Activated CD8-positive, alpha-beta T cell treated with anti-CD3 and anti-CD28 coated beads, Interleukin-2, amount 10 ng/mL, durations not matched to agents 7 days and 5 days (primary cell): ENCODE measurements at places on chromosomes 6 and 20.

- peak; percentile 67 for DNase-seq
- peak within 1 kb of the TSS; percentile 84 for H3K4me3 ChIP-seq
- peaks cover 2% of the 10 kb centered on the region for H3K36me3 ChIP-seq
- H3K27me3 ChIP-seq = no peaks in the 10 kb centered on the region
- H3K27ac ChIP-seq = peak within 1 kb of the TSS; percentile 90
- H3K4me1 ChIP-seq = peaks cover 12% of the 10 kb centered on the region
Observed at GRCh38 chr20:33490023-33490933, at the start of gene CBFA2T2. Gene CBFA2T2, plus strand, starts transcription at chr20:33490096. Its CDS starts 172 bp downstream, at chr20:33490268.

DNA sequence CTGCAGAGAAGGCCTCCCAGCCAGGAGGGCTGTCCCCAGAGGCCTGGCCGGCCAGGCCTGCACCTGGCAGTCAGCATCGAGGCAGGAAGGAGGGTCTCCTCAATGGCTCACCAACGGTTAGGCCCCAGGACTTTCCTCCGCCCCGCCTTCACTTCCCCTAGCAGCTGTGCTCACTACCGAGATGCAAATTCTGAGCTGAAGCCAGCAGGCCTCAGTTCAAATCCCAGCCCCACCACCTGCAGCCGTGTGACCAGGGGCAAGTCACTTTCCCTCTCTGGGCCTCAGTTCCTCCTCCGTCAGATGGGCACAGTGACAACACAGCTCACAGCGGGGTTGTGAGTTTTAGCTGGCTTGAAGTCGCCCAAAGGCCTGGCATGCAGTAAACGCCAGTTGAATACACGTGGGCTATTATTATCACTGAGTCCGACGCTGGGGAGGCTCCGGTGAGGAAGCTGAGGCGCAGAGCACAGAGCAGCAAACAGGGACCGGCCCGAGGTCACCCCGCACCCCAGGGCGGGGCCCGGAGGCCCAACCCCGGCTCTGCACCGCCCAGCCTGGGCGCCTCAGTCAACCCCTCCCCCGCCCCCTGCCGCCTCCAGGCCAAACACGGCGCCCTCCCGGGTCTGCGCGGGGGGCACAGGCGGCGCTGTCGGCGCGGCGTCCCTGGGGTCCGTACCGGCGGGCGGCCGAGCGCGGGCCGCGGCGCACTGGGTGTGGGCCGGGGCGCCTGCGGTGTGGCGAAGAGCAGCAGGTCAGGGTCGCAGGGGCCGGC lies 671 bp downstream of the E2F1 start:
- peak overlapping the region; percentile 93 for H3K27ac ChIP-seq
- no peaks in the 10 kb centered on the region for H3K27me3 ChIP-seq
- DNase-seq = peak; percentile 78
- peaks cover 38% of the 10 kb centered on the region for H3K36me3 ChIP-seq

GRCh38 chr6:128532136-128532535 lies 11.7 kb upstream of the PTPRK start:
- H3K36me3 ChIP-seq = no peaks in the 10 kb centered on the region
- no peak overlapping the region for H3K27ac ChIP-seq
- H3K27me3 ChIP-seq = peaks cover 10% of the 10 kb centered on the region
- no peaks in the 10 kb centered on the region for H3K4me1 ChIP-seq

- no peak overlapping the region for H3K4me3 ChIP-seq
- no peak overlapping the region for H3K27ac ChIP-seq
- H3K36me3 ChIP-seq = no peaks in the 10 kb centered on the region
- no peak for DNase-seq
- H3K27me3 ChIP-seq = no peaks in the 10 kb centered on the region
Observed at GRCh38 chr6:9463311-9463710, 951.6 kb downstream of the TFAP2A start.

- H3K4me1 ChIP-seq = peaks cover 31% of the 10 kb centered on the region
- no peaks in the 10 kb centered on the region for H3K27me3 ChIP-seq
- peaks cover 6% of the 10 kb centered on the region for H3K36me3 ChIP-seq
- DNase-seq = no peak
Observed at GRCh38 chr20:10572853-10573252, 100.9 kb downstream of the JAG1 start.

DNA sequence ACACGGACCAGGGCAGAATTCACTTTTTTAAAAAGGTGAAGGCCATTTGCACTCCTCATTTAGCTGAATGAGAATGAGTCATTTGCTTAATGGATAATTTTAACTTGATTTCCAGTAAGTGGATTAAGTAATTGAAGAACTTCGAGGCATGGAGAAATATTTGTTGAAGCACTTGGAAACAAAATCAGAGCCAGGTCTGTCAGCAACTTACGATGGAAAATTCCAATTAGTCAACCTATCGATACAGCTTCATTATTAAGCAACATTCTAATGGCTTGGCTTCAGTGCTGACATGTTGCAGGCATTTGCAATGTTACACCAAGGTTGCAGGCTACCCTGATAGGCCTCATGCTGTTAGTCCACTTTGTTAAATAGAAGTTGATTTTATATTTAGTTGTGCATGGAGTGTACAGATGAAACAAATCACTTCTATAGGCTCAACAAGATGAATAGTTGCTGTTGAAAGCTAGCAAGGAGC lies 423.5 kb upstream of the SLC35B3 start:
- no peaks in the 10 kb centered on the region for H3K27me3 ChIP-seq
- no peaks in the 10 kb centered on the region for H3K36me3 ChIP-seq
- DNase-seq = no peak
- no peaks in the 10 kb centered on the region for H3K4me1 ChIP-seq
- no peak overlapping the region for H3K4me3 ChIP-seq

DNA sequence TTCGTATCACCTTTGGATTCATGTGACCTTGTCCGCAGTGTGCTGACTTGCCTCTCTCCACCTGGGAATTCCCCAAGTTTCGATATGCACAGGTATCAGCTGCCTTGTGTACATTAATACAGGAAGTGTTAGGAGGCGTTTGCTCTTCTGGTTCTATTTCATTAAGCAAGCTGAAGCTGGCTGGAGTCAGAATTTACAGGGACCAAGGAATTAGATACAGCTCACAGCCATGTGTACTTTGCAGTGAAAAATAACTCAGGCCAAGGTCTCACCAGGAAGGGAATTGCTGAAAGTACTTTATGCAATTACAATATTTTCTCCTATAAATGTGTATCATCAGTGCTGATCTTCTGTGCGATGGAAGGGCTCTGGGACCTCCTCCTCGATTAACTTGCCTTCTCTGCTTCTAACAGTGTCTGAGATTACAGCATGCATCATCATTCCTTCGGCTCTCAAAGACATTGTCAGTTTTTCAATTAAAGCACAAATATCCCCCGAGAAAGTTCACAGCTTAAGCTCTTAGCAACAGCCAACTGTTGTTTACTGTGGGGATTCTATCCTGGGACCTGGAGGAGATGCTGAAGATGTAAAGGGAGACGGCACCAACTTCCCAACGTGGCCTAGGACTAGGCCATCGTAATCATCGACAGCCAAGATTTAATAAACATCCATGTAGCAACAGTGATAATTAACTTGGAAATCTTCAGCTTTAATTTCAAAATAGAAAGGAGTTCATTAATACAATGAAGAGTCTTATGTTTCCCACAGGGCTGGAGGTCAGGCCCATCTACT lies 13.8 kb upstream of the TIAM2 start:
- no peaks in the 10 kb centered on the region for H3K27me3 ChIP-seq
- no peaks in the 10 kb centered on the region for H3K4me1 ChIP-seq
- H3K36me3 ChIP-seq = no peaks in the 10 kb centered on the region
- DNase-seq = no peak

- no peak for DNase-seq
- no peaks in the 10 kb centered on the region for H3K36me3 ChIP-seq
- H3K27ac ChIP-seq = no peak overlapping the region
- H3K4me1 ChIP-seq = no peaks in the 10 kb centered on the region
- no peaks in the 10 kb centered on the region for H3K27me3 ChIP-seq
Observed at GRCh38 chr6:74870403-74870802, 335.4 kb downstream of the COL12A1 start.

DNA sequence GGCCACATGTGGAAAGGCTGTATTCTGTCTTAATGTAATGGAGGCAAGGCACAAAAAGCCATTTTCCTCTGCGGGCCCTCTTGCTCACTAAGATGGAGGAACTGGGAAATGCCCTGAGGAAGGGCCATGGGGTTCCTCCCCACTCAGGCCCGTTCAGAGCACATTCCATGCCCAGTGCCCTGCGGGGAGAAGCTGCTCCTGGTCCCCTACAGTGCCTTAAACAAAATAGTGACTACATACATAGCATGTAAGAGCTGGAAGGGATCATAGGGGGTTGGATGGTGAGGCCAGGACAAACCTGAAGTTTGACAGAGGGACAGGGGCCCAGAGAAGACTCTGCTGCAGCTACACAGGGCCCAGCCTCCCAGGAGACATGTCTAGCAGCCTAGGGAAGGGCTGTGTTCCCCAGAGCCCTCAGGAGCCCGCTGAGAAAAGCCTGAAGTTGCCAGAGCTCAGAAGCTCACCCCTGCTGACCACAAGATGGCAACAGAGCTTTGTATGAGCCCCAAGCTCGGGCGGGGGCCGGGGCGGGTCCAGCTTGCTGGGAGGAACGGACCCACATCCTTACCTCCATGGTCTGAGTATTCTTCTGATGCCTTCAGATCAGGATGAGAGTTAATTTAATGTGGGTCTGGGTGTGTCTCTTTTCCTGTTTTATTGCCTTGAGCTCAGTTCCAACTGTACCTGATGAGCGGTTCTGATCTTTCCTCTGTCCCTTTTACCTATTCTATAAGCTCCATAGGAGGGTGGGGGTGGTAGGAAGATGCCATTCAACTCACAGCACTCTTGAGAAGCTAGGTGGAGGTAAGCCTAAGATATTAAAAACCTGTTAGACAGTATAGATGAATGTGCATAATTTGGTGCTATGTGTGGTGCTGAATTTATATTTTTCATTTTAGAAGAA lies 242.9 kb downstream of the CDC5L start:
- H3K27ac ChIP-seq = no peak overlapping the region
- peaks cover 8% of the 10 kb centered on the region for H3K27me3 ChIP-seq
- H3K36me3 ChIP-seq = no peaks in the 10 kb centered on the region
- peak; percentile 40 for DNase-seq
- peaks cover 7% of the 10 kb centered on the region for H3K4me1 ChIP-seq

- H3K27ac ChIP-seq = no peak overlapping the region
- H3K4me1 ChIP-seq = no peaks in the 10 kb centered on the region
- H3K36me3 ChIP-seq = no peaks in the 10 kb centered on the region
- no peak overlapping the region for H3K4me3 ChIP-seq
- no peak for DNase-seq
Observed at GRCh38 chr6:161407115-161407514, 133.3 kb upstream of the AGPAT4 start.

DNA sequence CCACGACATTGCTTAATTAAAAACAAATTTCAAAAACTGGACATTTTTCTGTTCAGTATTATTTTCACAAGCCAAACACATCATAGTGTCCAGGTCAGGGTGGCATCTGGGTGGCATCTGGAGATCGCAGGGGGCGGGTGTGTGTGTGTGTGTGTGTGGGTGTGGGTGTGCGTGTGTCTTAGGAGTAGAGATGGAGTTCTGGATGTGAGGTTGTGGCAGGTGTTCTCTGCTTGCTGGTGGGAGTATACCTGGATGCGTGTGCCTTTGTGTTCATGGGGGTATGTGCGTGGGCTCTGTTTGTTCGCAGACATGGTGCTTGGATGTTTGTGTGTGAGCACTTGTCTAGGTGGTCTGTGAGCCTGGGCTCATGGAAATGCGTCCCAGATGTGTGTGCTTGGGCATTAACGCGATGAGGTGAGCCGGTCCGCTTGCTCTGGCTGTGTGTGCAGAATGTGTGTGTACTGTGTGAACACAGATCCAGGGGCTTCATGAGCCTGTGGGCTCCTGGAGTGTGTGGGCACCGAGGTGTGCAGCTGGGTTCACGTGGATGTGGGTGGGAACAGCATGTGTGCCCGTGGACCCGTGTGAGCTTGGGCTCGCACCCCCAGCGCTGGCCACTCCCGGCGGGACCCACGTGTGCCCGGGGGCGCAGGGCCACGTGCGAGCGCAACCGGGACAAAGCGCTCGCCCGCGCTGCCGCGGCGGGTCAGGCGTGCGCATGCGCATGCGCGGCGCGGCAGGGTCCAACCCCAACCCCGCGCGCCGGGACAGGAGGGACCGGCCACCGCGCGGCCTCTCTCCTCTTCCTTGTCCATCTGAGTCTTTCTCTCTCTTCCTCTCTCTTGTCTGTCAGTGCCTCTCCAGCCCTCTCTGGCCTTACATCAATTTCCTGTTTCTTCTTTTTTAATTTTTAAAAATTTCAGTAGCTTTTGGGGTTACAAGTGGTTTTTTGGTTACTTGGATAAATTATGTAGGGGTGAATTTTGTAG lies 60.4 kb downstream of the SRC start:
- DNase-seq = peak; percentile 39
- no peak overlapping the region for H3K27ac ChIP-seq
- peak overlapping the region; percentile 26 for H3K4me3 ChIP-seq
- peaks cover 15% of the 10 kb centered on the region for H3K4me1 ChIP-seq

DNA sequence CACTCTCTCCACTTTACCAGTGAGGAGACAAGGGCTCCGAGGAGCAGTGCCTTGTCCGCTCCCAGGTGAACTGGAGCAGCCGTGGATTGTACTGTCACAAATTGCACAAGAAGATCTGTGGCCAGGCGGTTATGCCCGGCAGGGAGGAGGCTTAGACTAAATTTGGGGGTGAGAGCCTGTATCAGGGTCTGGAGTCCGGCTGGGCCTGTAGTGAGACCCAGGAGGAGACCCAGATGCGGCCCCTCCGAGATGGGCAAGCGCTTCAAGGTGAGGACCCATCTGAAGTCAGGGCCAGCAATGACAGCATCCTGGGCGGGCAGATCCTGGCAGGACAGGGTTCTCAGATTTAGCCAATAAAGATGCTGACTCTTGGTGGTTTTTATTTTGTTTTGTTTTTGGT lies 27.6 kb downstream of the BANF2 start:
- no peaks in the 10 kb centered on the region for H3K27me3 ChIP-seq
- DNase-seq = no peak
- no peaks in the 10 kb centered on the region for H3K4me1 ChIP-seq
- H3K36me3 ChIP-seq = no peaks in the 10 kb centered on the region
- H3K27ac ChIP-seq = no peak overlapping the region

- H3K36me3 ChIP-seq = no peaks in the 10 kb centered on the region
- H3K4me3 ChIP-seq = no peak overlapping the region
- H3K27me3 ChIP-seq = peaks cover 6% of the 10 kb centered on the region
- no peak overlapping the region for H3K27ac ChIP-seq
Observed at GRCh38 chr6:137353346-137353745, 134.2 kb upstream of the IFNGR1 start.

DNA sequence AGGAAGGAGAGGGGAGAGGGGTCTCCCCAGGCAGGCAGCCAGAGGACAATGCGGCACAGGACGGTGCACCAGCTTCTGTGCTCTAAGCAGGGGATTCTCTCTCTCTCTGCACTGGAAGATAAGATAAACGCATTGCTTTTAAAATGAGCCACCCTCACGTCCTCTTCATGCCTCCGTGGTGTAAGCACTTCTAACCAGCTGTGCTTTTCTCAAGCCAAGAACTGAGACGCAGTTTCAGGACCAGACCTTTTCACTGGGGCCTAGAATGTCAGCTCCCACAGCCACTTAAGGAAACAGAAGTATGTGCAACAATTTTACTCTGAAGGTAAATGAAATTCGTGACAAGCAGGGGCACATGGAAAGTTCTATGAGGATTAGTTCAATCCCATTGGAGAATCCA lies 82.4 kb downstream of the PSMB1 start:
- DNase-seq = no peak
- H3K36me3 ChIP-seq = no peaks in the 10 kb centered on the region
- H3K4me3 ChIP-seq = no peak overlapping the region
- no peak overlapping the region for H3K27ac ChIP-seq
- H3K27me3 ChIP-seq = peaks cover 6% of the 10 kb centered on the region
